ENCODE measurements at places on chromosomes 12 and 14.
A peak's percentile ranks its signal among the peaks of the same experiment; 100 is the strongest.

GRCh38 chr12:69676257-69677012 lies 22.7 kb downstream of the BEST3 start:
- no peak for DNase-seq

GRCh38 chr12:120853188-120853587 lies 51.0 kb downstream of the SPPL3 start:
- DNase-seq = no peak

GRCh38 chr14:101980700-101981099 lies 16.3 kb downstream of the DYNC1H1 start:
- DNase-seq = no peak

GRCh38 chr12:40827683-40828592 lies 135.7 kb downstream of the CNTN1 start:
- no peak for DNase-seq

- no peak for DNase-seq
Observed at GRCh38 chr12:93130366-93131054, 201.4 kb upstream of the EEA1 start.

GRCh38 chr14:102785595-102785963 lies 8.3 kb downstream of the TRAF3 start:
- no peak for DNase-seq

- no peak for DNase-seq
Observed at GRCh38 chr12:26513363-26514043, 318.1 kb downstream of the SSPN start.

DNA sequence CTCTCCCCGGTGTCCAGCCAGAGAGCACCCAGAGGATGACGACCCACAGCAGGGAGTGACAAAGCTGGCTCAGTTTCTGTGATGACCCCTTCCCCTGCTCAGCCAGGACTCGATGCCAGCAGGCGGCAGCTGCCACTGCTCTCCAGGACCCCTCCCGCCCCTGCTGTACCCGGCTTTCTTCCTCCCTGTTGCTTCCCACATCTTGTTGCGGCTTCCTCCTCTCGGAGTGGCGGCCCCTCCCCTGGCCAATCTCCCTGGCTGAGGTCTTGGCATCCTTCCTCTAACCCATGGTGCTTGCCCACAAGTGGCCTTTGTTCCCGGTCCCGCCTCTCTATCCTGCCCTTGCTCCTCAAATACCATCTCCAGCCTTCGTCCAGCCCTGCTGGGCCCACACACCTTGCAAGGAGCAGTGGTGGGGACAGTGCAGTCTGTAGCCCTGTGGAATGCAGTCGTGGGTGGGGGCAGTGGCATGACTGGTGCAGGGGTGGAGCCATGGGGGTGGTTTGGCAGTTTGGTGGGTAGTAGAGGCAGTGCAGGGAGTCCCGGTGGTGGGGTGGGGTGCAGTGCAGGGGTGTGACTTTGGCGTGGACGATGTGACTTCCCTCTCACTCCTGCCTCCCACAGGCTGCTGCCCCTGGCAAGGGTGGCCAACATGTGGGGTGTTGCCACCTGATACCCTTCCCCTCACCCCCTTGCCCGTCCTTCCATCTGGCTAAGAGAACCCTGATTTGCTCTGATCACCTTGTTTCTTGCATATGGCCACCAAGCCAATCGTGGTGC lies 16.3 kb upstream of the BEGAIN start:
- DNase-seq = no peak

DNA sequence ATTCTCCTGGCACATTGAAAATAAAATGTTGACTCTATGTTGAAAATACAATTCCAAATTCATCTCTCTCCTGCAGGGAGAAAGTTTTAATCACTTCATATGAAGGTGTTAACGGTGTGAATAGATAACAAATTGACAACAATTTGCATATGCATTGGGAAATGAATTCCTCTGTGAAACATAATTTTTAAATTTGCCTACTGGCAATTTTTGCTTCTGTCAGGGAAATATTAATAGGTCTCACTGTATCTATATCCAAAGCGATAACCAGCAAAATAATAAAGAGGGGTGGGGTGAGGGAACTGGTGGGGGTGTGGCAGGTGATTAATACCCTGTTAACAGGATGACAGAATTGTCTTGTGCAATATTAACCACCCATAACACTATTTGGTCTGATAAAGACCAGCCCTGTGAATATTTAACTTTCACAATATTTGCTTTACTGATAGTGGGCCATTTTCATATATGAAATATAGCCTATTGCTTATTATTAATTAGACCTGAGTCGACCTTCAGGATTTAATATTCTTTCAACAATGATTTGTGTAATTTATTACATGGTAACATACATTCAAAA lies 239.0 kb upstream of the SSTR1 start:
- no peak for DNase-seq

GRCh38 chr12:105640761-105641160 lies 310.3 kb downstream of the C12orf75 start:
- no peak for DNase-seq

DNA sequence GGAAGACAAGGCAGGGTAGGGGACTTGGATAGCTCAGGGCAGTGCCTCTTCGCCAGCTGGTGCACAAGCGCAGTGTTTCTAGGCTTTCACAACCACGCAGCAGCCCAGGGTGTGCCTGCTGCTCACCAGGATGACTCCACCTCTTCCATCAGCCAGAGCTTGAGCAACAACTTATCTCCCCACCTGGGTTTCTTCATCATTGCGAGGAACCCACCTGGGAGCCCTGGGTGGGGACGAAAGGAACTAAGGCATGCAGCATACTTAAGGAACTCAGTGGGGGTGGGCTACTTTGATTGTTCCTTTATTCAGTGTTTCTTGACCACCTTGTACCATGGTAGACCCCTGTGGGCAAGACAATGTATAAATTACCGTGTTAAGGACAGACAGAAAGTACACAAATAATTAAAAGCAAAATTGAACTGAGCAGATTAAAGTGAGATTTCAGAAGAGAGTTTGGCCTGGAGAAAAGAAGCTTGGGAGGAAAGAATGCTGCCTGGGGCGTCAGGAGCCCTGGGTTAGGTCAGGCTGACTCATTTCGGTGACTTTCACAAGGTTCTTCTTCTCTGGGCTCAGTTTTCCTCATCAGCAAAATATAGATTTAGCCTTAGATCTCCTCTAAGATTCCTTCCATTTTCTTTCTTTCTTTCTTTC lies 22.9 kb downstream of the KRT18 start:
- DNase-seq = no peak

DNA sequence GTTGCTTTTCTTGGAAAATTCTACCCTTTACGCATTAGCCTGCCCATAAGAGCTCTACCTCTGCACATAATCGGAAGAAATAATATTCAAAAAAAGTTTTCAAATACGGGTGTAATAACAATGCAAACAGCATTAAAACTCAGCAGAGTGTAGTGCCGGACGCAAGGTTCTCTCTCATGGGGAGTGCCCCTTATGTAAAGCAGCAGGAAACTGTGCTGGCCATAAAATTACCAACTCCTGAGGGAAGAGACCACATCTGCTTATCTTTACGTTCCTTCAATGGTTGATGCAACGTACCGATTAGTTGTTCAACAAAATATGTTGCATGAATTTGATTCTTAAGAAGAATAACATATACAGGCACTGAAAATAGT lies 118.7 kb upstream of the TMCC3 start:
- DNase-seq = no peak

GRCh38 chr14:45633220-45633984 lies 380.4 kb upstream of the MIS18BP1 start:
- no peak for DNase-seq

- no peak for DNase-seq
Observed at GRCh38 chr12:4900327-4900726, 9.4 kb upstream of the KCNA1 start.

- DNase-seq = peak; percentile 9
Observed at GRCh38 chr12:69688471-69689427, 10.4 kb downstream of the BEST3 start.

GRCh38 chr14:30243805-30244204 lies 315.2 kb upstream of the G2E3 start:
- no peak for DNase-seq

DNA sequence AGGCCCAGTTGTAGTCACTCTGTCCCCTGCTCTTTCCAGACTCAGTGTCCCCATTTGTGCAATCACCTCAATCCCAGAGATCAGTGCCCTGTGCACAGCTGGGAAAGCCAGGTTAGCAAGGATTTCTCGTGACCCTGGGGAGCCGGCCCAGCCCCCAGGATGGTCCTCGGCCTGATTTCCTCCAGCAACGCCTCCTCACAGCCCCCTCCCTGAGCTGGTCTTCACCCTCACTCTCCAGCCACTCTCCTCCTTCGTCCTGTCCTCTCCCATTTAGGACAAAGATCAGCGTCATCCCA lies 194.8 kb upstream of the C14orf180 start:
- DNase-seq = no peak

DNA sequence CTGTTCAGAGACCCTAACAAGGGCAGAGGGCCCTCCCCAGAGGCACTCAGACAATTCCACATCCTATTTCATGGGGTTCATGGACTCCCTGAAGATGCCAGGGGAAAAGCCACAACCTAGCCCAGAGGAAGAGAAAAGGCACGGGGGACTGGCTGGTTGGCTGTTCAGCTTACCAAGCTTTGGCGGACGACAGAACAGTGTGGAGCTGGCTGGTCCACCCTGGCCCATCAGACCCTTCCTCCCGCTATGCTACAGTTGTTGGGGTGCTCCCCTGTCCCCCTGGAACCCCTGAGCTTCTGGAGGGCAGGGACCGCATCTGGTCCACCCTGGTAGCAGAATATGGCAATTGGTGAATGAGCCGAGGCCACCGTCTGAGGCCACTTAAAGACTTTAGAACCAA lies 6.3 kb downstream of the TESC start:
- no peak for DNase-seq

- DNase-seq = no peak
Observed at GRCh38 chr14:80055667-80056496, 155.4 kb downstream of the DIO2 start.

- DNase-seq = no peak
Observed at GRCh38 chr12:108009442-108010070, 119.5 kb upstream of the WSCD2 start.

DNA sequence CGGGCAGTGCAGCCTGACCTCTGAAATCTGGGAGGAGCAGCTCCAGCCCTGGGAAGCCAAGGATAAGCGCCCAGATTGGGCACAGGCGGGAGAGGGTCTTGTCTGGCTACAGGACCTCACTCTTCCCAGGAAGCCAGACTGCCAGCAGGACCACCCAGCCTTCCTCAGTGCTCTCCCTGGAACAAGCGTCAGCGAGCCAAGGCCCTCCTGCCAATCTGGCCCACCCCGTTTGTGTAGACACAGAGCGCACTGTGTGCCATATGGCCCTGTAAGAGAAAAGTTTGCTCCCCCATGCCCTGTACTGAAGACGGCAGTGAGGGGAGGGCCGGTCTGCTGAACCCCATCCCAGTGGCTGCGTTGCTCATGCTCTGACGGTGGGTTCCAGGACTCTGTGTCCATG lies 1.2 kb upstream of the C14orf180 start:
- no peak for DNase-seq

DNA sequence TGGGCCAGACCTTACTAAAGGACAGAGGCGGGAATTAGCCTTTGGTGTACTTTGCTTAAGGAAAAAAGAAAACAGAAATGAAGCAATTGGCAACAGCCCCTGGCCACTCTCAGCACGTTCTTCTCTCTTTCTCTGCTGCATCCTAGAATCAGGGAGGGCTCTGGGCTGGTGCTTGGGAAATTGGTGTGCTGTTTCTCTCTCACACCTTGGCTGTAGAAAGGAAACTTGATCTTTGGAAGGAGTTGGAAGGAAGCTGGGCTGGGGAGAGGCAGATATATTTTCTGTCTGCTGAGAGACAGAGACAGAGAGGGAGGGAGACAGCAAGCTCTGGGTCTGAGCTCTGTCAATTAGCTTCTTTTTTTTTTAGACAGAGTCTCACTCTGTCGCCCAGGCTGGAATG lies 27.4 kb downstream of the NOS1 start:
- no peak for DNase-seq

- DNase-seq = no peak
Observed at GRCh38 chr14:57297852-57298251, 29.1 kb downstream of the AP5M1 start.
